Left forelimb (tissue), 1 donor: ENCODE measurements at places on chromosomes 5 and 9.

- no peak for DNase-seq
Measured at GRCh38 chr9:20243841-20244240, 378.5 kb downstream of the MLLT3 start.

DNA sequence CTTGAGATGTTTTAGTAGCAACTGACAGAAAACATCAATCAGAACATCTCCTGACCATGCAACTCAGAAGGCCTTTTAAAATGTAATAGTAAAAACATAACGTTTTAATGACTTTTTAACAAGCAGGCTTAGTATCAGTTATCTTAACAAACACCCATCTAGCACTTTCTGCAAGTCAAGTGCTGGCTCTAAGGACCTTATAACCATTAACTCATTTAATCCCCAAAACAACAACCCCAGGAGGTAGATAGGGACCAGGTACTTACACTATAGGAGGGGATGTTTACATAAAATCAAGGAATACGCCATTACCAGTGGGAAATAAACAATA, 41.8 kb downstream of the ROR2 start:
- DNase-seq, result no peak

DNA sequence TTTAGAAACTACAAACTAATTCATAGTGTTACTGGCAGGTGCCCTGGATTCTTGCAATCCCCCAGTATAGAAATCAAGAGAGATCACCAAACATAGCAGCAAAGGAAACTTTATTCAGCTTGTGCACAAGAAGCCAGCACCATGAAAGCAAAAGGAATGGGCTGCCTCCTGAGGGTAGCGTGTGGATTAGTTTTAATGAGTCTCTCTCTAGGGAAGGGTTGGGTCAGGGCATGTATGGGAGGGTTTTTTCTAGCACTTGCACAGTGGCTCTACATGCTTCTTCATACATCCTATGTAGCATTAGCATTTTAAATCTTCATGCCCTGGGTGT, 38.4 kb downstream of the LYRM7 start:
- no peak for DNase-seq

- no peak for DNase-seq
Measured at GRCh38 chr5:178531786-178532185, 58.4 kb downstream of the COL23A1 start.

- DNase-seq, result no peak
Measured at GRCh38 chr5:31617867-31618266, 21.1 kb upstream of the PDZD2 start.

DNA sequence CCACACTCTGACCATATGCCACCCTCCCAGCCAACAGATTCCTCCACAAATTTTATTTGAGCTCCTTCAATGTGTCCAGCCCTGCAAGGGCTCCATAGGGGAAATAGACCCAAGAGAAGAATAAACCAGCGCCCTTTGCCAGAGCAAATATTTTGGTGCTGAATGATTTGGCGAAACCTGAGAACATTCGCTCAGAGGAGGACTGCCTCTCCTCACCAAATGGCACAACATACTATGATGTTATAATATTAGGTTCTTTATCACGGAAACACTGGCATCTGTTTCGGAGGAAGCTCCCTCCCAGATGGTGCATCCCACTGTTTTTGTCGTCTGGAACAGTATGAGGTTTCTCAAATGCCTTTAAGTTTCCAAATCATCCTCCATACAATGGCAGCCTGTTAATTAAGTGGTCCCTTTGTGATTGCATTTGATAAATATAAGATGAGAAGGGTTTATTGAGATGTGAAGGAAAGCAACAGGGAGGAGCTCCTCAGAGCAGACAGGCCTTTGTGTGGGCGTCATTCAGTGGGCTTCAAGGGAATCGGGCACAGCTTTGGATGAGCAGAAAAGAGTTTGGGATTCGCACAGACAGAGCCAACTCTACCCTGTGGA, 139.1 kb upstream of the ADRA1B start:
- DNase-seq, result no peak

- DNase-seq, result no peak
Measured at GRCh38 chr9:88710449-88710848, 175.5 kb downstream of the NXNL2 start.

DNA sequence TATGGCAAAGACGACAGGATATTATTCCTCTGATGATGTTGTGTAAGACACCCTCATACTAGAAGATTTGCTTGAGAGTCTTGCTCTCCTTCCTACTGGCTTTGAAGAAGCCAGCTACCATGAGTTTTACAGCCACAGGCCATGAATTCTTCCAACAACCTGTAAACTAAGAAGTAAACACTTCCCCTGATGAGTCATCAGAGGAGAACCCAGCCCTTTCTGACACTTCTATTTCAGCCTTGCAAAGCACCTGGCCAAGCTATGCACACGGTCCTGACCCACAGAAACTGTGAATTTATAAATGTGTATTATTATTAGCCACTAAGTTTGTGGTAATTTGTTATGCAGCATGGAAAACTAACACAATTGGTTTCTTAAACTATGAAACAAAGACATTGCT, 288.8 kb upstream of the ADAMTSL1 start:
- DNase-seq, result no peak

GRCh38 chr5:111228520-111229220, 4.5 kb downstream of the CAMK4 start:
- no peak for DNase-seq

DNA sequence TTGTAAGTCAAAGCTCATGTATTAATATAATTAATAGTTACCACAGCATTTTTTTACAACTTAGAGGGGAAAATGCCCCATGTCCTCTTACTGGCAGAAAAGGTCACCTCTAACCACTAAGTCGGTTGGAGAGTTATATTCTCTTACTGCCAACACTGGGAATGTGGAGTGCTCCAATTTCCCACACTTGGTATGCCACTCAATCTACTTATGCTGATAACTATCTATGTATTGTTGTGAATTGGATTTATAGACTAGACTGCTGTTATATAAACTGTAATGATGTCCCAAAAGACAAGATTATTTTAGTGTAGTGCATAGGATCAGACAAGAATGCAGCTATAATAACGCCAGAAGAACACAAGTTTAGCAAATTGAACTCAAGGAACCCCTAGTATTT, 2385.2 kb upstream of the C9orf72 start:
- DNase-seq, result no peak

GRCh38 chr9:23557689-23558088, 268.4 kb downstream of the ELAVL2 start:
- no peak for DNase-seq

GRCh38 chr5:135047347-135047695, 13.3 kb upstream of the PITX1 start:
- DNase-seq, result no peak

GRCh38 chr9:78132701-78133058, 101.1 kb upstream of the GNAQ start:
- DNase-seq, result no peak

GRCh38 chr5:170159101-170159698, 53.5 kb downstream of the FOXI1 start:
- no peak for DNase-seq

DNA sequence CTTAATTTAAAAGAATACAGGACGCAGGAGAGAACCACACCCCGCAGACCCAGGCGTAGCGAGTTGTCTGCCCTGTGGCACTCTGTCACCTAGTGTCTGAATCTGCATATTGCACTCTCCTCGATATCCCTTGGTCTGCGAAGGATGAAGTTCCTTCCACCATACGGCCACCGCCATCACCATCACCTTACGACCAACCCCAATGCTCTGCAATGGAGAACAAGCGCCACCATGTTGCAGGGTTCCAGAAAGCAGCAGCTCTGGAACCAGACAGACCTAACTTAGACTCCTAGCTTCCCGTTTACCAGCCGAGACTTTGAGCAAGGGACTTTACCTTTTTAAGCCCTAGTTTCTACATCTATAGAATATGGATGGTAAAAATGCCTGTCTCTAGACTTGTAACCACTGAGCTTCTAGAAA, 77.4 kb upstream of the DMRT1 start:
- no peak for DNase-seq

DNA sequence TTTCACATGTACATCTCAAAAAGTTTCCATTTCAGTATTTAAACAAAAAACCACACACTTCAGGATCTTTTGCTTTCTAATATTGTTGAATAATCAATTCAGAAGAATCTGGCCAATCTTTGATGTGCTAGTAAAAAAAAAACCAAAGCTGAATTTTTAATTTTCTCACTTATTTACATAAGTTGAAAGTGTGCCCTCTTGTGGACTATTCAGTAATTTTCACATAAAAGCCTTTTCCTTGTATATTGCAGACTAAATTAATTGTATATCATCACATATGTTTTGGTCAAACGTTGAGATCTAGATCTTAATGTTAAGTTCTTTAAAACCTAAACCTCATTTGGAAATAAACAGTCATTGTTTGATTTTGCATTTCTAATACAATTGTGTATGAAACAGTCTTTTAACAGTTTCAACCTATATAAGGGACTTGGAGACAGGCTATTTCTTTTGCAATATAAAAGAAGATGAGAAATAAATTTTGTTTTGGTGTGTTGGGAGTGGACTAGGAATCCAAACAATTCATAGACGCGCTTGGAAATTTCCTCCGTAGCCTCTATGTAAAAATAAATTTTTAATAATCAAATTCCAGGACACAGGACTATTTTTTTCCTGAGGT, 68.1 kb downstream of the NIPBL start:
- DNase-seq, result no peak

- DNase-seq, result no peak
Measured at GRCh38 chr5:78563621-78564020, 85.0 kb downstream of the LHFPL2 start.

DNA sequence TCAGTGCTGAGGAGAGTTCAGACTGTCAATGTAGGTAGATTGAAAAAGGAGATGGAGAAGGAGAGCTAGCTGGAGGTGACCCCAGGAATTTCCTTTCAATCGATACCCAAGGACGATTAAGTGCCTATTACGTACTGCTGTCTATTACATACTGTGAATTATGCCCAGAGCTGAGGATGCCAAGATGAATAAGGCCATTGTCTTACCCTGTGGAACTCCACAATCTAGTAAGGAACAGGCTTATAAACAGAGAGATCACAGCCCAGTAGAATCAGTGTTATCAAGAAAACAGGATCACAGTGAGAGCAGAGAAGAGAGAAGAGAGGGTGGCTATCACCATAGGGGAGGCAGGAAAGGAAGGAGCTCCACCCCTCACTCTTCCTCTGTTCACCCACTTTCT, 54.1 kb upstream of the PDE8B start:
- no peak for DNase-seq

GRCh38 chr5:1917830-1918487, 35.2 kb upstream of the IRX4 start:
- DNase-seq, result no peak

- no peak for DNase-seq
Measured at GRCh38 chr5:172828911-172829431, 5.1 kb upstream of the ERGIC1 start.

DNA sequence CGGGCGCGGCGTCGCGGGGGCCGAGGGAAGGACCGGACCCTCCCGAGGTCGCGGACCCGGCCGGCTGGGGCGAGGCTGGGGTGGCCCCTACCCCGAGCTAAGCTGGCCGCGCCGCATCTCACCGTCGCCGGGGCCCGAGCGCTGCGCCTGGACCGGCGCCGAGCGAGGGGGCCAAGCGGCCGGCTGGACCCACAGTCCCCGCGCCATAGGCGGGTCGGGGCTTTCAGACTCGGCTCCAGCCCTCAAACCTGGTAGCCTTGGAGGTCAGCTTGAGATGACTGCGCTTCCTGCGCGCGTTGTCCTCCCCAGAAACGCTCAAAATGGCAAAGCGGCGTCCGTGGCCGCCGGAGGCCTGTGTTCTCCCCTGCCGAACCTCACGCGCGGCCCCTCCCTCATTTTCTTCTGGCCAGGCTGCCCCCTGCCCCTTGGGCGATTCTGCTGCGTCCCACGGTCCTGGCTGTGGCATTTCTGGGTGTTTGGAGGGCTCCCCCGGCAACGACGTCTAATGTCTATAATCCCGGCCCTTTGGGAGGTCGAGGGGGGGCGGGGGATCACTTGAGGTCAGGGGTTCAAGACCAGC, 8.7 kb upstream of the GRIN1 start:
- no peak for DNase-seq

DNA sequence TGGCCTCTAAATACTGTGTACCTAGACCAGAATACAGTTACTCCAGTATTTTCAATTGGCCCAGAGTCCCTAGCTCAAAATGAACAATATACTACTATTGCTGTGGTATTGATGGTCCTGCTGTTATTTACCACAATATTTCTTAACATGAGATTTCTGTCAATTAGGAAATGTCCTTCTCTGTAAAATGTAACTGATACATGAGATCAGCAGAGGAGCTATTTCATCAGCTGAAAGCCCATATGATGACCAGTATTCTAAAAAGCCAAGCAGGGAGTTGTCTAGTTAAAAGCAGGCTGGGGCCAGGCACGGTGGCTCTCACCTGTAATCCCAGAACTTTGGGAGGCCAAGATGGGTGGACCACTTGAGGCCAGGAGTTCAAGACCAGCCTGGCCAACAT, 187.7 kb upstream of the PTGER4 start:
- no peak for DNase-seq

DNA sequence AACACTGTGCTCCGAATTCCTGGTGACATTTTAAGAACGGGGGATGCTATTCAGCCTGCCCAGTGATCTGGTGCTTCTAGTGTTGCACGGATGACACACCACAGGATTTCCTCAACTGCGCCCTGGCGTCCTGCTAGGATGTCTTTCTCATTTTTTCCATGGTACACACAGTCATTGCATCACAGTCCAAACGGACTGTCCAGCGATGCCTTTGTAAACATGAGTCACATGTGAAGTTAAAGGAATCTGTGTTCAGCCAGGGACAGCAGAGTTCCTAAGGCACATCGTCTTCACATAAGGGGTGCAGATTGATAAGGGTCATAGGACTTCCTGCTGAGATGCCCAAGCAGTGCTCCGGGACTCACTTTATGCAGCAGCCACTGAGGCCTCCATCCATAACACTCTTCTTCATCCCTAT, 9.3 kb upstream of the PTPN3 start:
- DNase-seq, result no peak

- DNase-seq, result no peak
Measured at GRCh38 chr5:74334062-74334761, 306.3 kb downstream of the ENC1 start.

- DNase-seq, result peak; percentile 90
Measured at GRCh38 chr9:113602126-113603047, 138.9 kb downstream of the RGS3 start.

DNA sequence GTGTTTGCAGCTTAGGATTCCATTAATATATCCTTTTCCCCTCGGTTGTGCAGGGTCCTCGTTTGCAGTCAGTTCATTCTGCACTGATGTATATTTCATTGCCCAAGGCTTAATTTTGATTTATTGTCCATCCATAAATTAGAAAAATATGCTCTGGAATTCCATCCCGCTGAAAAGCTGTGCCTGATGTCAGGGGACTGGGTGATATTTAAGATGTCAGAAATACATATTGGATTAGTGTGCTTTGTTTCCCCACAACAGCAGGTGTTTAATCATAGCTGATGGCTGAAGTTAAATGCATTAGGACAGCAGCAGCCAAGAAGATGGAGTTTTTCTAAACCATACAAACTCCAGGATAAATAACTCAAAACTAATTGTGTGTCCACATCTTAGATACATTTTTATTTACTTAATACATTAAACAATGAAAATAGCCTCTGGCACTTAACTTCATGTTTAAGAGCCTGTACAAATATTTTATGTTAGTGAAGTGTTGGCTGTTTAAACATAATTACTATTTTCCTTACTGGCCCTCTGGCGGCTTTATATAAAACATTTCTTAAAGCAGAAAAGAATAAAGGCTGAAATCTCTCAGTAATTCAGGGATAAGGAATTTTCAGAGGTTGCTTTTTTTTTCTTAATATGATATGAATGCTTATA, 170.4 kb upstream of the TBCA start:
- DNase-seq, result no peak

GRCh38 chr9:12847561-12847960, 72.7 kb downstream of the LURAP1L start:
- no peak for DNase-seq
